ENCODE measurements at places on chromosomes 12 and 14.

DNA sequence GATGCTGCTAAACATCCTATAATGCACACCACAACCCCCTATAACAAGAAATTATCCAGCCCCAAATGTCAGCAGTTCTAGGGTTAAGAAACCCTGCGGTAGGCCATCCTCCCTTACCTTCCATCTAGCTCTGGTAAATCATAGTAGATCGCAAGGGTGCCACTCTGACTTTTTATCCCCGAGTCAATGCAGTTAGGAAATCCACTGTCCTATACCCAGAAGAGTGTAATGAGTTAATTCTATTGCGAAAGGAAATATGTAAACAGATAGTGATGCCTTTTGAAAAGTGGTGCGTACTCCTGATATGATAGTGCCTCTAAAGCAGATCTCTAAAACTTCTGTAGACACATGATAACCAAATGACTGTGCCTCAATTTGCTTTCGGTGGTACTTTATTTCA is 29.8 kb downstream of the SCFD1 start:
- DNase-seq, result no peak

- DNase-seq, result no peak
These were observed 28.2 kb downstream of the TRAF3 start for GRCh38 chr14:102805371-102805891.

DNA sequence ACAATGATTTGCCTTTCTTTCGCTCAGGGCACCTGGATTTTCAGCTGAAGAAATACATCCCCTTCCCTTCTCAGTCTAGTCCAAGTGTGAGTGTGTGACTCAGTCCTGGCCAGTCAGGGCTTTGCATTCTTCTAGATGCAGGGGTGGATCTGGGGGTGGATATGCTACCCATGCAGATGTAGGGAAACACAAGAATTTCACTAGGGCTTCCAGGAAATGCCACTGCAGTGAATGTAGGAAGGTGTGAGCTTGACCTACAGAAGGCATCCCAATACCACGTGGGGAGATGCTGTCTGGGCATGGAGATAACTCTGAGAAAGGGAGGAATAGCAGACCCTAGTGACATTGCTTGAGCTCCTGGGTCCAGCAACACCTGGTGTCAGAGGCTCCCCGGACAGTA is 404.2 kb downstream of the GLT1D1 start:
- DNase-seq, result no peak

GRCh38 chr12:29110506-29111442 is 38.3 kb upstream of the FAR2 start:
- DNase-seq, result no peak

GRCh38 chr12:19129122-19129485 is 429 bp upstream of the PLEKHA5 start:
- DNase-seq, result no peak

GRCh38 chr14:104442107-104442551 is 137.4 kb upstream of the C14orf180 start:
- DNase-seq, result no peak

- DNase-seq, result no peak
These were observed 14.4 kb downstream of the PAPLN start for GRCh38 chr14:73251516-73252215.

- no peak for DNase-seq
These were observed 231.5 kb downstream of the MSRB3 start for GRCh38 chr12:65510007-65510406.

DNA sequence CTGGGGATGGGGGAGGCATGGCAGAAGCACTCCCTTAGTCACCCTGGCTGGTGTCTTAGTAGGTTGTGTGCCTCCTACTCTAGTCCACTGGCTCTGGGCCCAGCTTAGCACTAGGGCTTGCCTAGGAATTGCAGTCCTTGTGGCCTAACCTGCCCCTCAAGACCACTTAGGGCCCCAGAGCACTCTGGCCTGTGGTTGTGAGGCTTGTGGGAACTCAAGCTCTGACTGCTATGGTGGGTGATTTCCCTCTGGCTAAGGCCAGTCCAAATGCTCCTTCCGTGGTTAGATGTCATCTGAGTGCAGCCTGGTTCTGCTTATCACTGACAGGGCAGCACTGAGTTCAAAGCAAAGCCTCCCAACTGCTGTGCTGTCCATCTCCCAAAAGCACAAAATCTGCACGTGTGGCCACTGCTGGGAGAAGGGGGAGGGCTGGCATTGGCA is 20.2 kb downstream of the FGD4 start:
- no peak for DNase-seq

DNA sequence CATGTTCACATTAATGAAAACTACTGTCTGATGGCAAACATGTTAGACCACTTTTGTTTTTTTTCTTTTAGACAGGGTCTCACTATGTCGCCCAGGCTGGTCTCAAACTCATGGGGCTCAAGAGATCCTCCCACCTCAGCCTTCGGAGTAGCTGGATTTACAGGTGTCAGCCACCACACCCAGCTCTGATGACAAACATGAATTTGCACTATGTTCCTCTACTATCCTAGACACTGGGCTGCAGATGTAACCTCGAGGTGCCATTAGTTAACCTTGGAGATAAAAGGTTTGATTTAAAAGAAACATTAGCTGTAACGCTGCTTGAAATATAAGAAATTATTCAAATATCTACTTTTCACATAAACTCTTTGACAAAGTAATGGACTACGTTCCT is 8.1 kb downstream of the VPS37B start:
- no peak for DNase-seq

- no peak for DNase-seq
These were observed 30.8 kb downstream of the GALNT4 start for GRCh38 chr12:89493670-89494302.

DNA sequence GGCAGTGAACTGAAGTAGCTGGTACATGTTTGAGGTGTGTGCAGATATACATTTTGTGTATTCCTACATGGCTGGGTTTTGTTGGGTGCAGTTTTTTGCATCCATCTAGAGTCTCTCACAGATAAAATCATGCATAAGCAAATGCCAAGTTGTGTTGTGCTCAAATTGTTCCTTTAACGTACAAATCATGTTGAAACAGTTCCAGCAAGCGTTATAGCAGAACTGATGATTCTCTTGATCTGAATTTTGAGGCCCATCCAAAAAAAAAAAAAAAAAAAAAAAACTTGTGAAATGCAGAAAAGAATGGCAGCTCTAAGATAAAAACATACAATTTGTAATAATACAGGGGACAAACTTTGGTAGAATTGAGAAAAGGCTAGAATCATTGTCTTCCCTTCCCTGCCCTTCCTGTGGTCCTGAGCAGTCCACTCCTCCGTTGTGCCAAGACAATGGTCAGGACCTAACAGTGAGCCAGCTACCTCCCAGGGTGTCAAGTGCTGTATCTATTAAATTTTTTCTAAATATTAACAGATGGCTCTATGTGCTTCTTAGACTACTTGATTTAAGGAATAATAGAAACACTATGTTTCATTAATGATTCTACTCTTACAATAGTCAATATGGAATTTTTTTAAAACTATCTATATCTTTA is 122.1 kb downstream of the PLEKHA5 start:
- no peak for DNase-seq

GRCh38 chr12:122459211-122459610 is 36.7 kb upstream of the CLIP1 start:
- no peak for DNase-seq

DNA sequence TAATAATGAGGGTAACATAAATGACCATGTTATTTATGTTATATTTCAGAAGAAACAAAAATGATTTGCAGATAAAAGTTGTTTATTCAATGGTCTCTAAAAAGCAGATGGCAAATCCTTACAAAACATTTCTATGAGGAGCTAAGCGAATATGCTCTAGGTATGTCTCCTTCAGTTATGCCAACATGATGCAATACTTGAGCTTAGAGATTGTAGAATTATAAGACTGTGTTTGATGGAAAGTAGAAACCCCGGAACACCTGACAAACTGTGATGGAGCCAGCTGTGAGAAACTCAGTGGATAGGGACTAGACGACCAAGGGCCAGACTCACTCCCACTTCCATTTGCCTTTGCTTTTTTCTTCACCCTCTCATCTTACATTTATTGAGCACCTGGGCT is 17.8 kb upstream of the NR1H4 start:
- DNase-seq, result no peak

DNA sequence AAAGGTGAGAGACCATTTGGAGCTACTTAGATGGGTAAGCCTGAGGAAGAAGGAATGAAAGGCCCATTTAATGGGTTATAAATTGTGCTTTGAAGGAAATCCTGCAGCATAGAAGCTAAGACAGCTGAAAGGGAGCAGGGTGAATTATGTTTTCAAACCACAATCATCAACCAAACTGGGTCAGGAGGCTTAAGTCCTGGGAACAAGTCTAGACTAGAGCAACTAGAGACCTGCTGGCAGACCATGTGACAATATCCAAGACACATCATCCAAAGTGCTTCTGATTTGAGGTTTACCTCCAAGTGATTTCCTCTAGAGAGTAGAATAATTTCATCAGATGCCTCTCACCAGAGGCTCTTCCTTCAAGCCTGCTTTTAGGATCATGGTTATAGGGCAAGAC is 53.7 kb downstream of the MAP3K9 start:
- no peak for DNase-seq

- DNase-seq, result no peak
These were observed 117.9 kb downstream of the CAND1 start for GRCh38 chr12:67386869-67387565.

DNA sequence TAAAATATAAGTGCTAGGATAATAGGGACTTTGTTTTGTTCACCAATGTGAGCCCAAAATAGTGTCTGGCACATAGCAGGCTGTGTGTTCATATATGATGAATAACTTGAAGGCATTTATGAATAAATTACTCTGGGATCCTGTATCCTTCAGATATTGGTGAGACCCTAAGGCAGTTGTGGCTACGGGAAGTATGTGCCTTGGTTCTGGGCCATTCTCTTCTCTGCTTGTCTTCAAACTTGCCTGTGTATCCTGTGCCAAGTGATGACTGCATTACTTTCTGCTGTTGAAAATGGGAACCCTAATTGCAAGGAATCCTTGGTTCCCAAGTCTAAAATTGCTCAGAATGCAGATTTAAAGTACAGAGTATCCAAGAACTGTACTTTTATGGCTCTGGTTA is 67.6 kb upstream of the KTN1 start:
- no peak for DNase-seq

- no peak for DNase-seq
These were observed 43.7 kb downstream of the CCDC59 start for GRCh38 chr12:82314406-82314892.

DNA sequence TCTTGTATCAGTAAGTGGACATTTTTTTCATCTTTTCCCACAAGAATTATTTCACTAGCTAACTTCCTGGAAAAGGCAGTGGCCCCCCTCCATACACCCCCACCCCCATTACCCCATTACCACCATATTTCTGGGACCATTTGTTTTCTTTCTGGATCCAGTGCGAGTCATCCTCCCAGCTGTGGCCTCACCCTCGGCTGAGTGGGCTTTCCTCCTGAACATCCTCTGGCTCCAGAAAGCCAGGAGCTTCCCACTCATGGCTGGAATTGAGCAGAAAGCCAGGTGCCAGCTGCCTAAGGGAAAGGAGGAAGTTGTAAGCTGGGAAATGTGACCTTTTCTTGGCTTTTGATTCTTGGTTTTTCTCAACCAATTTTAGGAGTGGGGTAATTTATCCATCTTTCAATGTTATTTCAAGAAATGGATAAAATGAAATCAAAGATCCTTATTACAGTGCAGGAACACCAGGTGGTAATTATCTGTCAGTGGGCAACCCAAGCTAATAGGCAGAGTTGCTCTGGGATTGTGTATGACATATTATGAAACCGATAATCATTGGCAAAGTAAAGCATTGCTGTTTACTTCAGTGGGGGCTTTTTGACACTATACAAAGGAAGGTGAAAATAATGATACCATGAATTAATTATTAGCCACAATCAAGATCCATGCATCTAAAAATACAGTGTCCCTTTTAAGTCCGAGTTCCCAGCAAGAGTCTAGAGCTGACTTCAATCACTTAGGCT is 124.6 kb downstream of the KICS2 start:
- DNase-seq, result no peak

DNA sequence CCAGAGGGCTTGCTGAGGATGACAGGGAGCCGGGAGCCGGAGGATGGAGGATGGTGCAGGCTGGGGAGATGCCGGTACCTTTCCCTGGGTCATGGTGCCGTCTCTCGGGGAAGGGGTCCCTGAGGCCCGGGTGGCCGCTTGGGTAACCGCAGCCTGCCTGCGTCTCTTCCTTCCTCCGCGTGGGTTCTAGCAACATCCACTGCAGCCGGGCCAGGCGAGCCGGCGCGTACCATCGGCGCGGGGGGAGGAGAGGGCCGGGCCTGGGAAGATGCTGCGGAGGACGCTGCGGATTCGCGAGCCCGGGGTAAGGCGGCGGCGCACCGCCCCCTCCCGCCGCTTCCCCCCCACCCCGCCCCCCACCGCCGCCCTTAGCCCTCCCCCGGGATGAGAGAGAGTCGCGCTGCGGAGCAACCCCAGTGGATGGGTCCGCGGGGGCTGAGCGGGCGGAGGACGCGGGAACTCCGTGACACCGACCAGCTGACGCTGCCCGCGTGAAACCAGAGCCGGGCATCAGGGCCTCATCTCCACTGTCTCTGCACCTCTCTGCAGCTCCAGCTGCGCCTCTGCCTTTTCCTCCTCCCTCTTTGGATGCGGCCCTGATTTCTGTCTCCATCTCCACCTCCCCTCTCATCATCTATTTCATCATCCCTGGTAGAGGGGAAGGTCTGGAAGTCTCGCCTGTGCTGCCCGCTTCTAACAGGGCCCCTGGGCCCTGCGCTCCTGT is at the start of gene FAIM2:
Gene FAIM2, minus strand, starts transcription at position 201 of the 724 bp plus-strand sequence. Its CDS starts 108 bp downstream, at position 93.
- no peak for DNase-seq

DNA sequence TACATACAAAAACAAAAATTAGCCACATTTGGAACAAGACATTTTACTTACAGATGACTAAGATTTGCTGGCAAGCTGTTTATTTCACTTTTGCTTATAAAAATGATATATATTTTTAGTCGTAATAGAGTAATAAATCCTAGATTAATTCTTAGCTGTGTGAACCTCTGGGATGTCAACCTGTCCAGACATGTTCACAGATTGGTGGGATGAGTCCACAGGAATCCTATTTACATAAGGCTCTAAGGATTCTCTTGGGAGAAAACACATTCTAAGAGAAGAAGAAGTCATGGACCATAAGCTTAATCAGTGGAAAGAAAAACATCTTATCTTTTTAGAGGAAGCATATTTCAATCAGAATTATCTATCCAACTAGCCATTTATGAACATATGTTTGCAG is 797.4 kb downstream of the C12orf50 start:
- no peak for DNase-seq

DNA sequence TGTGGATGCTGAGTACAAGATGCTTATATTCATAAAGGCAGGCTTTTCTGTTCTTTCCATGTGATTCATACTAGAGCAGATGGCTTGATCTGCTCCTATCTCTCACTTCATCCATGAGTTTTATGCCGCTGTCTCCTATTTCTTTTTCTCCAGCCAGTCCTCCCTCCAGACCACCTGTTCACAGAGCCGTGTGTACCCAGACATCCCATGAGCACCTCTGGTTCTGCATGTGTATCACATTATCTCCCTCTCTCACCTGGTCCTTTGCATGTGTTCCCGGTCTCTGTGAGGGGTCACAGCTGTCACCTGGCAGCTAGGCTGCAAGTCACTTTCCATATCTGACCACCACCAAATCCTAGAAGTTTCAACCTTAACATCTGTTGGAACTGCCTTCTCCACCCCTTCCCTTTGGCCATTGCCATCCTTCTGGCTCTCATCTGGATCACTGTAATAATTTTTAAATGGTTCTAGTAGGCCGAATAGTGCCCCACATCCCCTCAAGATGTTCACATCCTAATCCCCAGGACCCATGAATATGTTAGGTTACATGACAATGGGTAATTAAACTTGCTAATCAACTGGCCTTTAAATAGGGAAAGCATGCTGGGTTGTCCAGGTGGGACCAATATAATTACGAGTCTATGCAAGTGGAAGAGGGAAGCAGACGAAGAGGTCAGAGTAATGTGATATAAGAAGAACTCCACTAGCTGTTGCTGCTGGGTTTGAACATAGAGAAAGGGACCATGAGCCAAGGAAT is 168.1 kb downstream of the SNAPC1 start:
- DNase-seq, result no peak

- DNase-seq, result no peak
These were observed 391.9 kb upstream of the ATP2B1 start for GRCh38 chr12:90100579-90100978.
